ENCODE measurements at places on chromosomes 12 and 14. TPM values are rescaled to one million over a fixed set of nuclear protein-coding genes. Genes with fewer than 3 reads are reported as not detected.

Gene ZFP36L1
- 58.2 TPM for total RNA-seq

Gene B4GALNT3
- under 0.01 TPM for total RNA-seq

Gene FAM90A1
- 0.17 TPM for total RNA-seq

Gene HOXC10
- not detected for total RNA-seq

Gene TAS2R9
- not detected for total RNA-seq

Gene SRGAP1
- total RNA-seq, result 4.9 TPM

Gene LRRC43
- total RNA-seq, result 1.3 TPM

Gene IFT43
- total RNA-seq, result 44.6 TPM

Gene DIO2
- 0.45 TPM for total RNA-seq

Gene NPFF
- total RNA-seq, result not detected

Gene ANKRD33
- total RNA-seq, result not detected

Gene UTP20
- total RNA-seq, result 11.1 TPM

Gene MGP
- total RNA-seq, result 0.30 TPM

Gene LRRIQ1
- 2.1 TPM for total RNA-seq

Gene ZNF385A
- 2.5 TPM for total RNA-seq

Gene CISTR
- total RNA-seq, result not detected

Gene RHEBL1
- total RNA-seq, result 1.0 TPM

Gene PLEKHH1
- total RNA-seq, result 0.34 TPM
